Astrocyte (in vitro differentiated cells and primary cell): ENCODE measurements at places on chromosomes 6 and 20. TPM values are rescaled to one million over a fixed set of nuclear protein-coding genes. Genes with fewer than 3 reads are reported as not detected.

Gene CHRNA4
- total RNA-seq: 0.82 and 1.8 TPM in 2 replicates

Gene MYLK4
- total RNA-seq: 0.23 and 0.55 TPM in 2 replicates

Gene OXT
- not detected in 2 replicates for total RNA-seq

Gene PKIB
- 64.1 and 74.6 TPM in 2 replicates for total RNA-seq

Gene ARFGEF3
- 1.5 and 1.9 TPM in 2 replicates for total RNA-seq

Gene TREML2
- total RNA-seq: not detected in 2 replicates

Gene ULBP3
- total RNA-seq: 14.7 and 17.4 TPM in 2 replicates

Gene BTN1A1
- not detected in 2 replicates for total RNA-seq

Gene LY6G6F
- not detected in 2 replicates for total RNA-seq
